ENCODE measurements at places on chromosomes 6 and 20. TPM values are rescaled to one million over a fixed set of nuclear protein-coding genes. Genes with fewer than 3 reads are reported as not detected.

LY6G6D gene
- total RNA-seq = not detected

BPIFA1 gene
- not detected for total RNA-seq

DDO gene
- total RNA-seq = 0.33 TPM

SYCP2L gene
- not detected for total RNA-seq

PPARD gene
- total RNA-seq = 19.9 TPM

SLC2A10 gene
- 0.64 TPM for total RNA-seq

DNA sequence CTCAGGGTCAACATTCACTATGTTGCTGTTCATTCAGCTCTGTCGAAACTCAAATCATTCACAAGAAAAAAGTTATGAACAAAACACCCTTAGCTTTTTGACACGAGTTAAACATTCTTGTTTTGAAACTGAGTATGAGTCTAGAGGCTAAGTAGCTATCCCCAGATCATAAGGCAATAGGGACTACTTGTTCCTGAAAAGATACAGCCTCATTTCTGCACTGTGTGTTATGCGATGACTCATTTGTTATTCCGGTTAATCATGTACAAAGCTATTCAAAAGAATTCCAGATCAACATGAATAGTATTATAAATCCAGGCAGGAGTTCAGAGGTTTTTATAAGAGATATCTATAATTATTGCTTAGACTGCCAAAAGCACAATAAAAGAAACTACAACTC is 908.0 kb downstream of the QKI start:
- H3K27ac ChIP-seq = no peak overlapping the region
- DNase-seq = no peak
- H3K4me1 ChIP-seq = no peaks in the 10 kb centered on the region
- H3K4me3 ChIP-seq = no peak overlapping the region
- no peaks in the 10 kb centered on the region for H3K36me3 ChIP-seq

- H3K27ac ChIP-seq = no peak overlapping the region
- H3K36me3 ChIP-seq = no peaks in the 10 kb centered on the region
- no peaks in the 10 kb centered on the region for H3K4me1 ChIP-seq
- H3K4me3 ChIP-seq = no peak overlapping the region
- H3K27me3 ChIP-seq = peaks cover 25% of the 10 kb centered on the region
Measured at GRCh38 chr20:1563598-1563997, 6.1 kb upstream of the SIRPD start.

DNA sequence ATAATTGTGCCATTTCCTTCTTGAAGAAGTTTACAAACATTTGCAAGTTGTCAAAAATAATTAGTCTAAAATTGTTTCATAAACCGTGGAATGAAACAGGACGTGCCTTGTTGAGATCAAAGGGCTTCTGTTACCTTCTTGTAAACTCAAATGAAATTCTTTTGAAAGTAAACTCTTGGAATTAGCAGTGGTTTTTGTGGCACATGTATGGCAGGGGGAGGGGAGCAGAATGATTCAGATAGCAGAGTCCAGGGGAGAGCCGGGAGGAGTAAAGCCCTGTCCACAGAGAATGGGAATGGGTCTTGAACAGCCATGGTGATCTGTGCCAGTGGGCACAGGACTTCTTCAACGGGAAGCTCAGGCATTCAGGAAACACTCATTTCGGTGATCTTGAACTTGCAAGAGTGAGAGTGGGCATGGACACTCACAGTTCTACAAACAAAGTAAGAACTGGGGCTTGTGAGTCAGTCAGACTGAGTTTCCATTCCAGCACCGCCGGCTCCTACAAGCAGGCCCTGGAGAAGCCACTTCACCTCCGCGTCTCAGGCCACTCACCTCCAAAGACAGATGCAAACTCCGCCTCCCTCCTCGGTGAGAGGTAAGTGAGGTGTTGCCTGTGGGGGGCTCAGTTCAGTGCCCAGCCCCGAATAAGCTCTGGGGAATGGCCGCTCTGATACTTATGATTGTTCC is 143.1 kb downstream of the CDH26 start:
- peaks cover 4% of the 10 kb centered on the region for H3K36me3 ChIP-seq
- peak overlapping the region; percentile 61 for H3K27ac ChIP-seq
- peak overlapping the region; percentile 23 for H3K4me3 ChIP-seq
- peaks cover 37% of the 10 kb centered on the region for H3K4me1 ChIP-seq
- no peaks in the 10 kb centered on the region for H3K27me3 ChIP-seq
- no peak for DNase-seq

DNA sequence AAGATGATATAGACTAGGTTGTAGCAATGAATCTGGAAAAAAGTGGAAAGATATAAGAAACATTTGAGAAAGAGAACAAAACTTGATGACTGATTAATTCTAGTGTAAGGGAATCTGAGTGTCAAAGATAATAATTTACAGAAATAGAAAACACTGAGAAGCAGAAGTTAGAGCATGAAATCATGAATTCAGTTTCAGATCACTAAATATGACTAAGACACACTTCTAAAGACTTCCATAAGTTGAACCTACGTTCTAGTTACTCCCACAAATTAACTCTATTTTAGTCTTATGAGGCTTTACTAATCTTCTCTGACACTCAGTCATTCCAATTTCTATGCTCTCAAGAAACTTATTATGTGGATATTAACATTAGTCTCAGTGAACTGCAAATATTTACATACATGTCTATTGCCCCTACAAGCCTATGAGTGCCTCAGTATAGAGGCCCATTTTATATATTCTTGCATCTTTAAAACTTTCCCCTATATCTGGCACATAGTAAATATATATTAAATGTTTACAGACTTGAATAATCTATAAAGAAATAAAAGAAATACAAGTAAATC is 30.4 kb downstream of the IBTK start:
- DNase-seq = no peak
- H3K27me3 ChIP-seq = no peaks in the 10 kb centered on the region
- H3K36me3 ChIP-seq = peaks cover 28% of the 10 kb centered on the region
- H3K4me3 ChIP-seq = no peak overlapping the region

DNA sequence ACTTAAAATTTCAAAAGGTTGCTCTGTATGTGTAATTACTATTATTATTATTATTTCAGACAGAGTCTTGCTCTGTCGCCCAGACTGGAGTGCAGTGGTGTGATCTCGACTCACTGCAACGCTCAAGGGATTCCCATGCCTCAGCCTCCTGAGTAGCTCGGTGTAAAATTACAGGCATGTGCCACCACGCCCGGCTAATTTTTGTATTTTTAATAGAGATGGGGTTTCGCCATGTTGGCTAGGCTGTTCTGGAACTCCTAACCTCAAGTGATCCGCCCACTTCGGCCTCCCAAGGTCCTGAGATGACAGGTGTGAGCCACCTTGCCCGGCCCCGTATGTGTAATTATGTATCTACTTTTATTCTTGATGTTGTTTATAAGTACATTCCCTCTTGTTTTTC is 65.3 kb upstream of the ZNF217 start:
- no peak for DNase-seq
- peaks cover 28% of the 10 kb centered on the region for H3K4me1 ChIP-seq
- no peaks in the 10 kb centered on the region for H3K36me3 ChIP-seq
- H3K27ac ChIP-seq = no peak overlapping the region

DNA sequence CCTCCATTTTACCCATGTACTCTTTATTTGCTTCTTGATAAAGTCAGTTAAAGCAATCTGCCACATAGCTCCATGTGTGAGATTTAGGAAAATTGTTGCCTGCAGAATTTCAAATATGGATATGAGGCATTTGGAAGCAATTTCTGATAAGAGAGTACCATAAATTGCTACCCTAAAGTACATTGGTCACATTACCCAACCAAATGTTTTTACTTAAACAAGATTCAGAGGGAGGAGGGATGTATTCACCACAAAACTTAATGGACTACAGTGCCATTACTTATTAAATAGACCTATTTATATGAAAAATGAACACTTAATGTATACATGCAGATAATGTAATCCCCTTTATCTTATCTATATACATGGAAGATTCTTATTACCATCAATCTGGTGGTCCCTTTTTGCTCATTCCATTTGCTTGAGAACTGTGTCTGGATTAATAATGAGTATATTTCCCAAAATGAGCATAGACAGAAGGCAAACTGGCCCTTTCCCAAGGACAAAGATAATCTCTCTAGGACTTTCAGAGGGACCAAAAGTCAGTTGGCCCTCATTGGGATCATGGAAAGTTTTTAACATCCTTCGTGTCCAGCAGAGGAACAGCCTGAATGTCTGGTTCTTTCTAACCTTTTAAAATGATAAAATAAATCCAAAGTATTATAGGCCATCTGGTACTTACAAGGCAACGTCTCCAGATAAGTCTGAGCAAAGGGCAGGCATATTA is 526.4 kb downstream of the CBLN4 start:
- DNase-seq = no peak
- no peaks in the 10 kb centered on the region for H3K4me1 ChIP-seq
- no peak overlapping the region for H3K27ac ChIP-seq
- H3K4me3 ChIP-seq = no peak overlapping the region

- H3K4me3 ChIP-seq = no peak overlapping the region
- peaks cover 53% of the 10 kb centered on the region for H3K27me3 ChIP-seq
- no peak overlapping the region for H3K27ac ChIP-seq
- DNase-seq = no peak
Measured at GRCh38 chr6:1113916-1114540, 197.9 kb upstream of the FOXQ1 start.

DNA sequence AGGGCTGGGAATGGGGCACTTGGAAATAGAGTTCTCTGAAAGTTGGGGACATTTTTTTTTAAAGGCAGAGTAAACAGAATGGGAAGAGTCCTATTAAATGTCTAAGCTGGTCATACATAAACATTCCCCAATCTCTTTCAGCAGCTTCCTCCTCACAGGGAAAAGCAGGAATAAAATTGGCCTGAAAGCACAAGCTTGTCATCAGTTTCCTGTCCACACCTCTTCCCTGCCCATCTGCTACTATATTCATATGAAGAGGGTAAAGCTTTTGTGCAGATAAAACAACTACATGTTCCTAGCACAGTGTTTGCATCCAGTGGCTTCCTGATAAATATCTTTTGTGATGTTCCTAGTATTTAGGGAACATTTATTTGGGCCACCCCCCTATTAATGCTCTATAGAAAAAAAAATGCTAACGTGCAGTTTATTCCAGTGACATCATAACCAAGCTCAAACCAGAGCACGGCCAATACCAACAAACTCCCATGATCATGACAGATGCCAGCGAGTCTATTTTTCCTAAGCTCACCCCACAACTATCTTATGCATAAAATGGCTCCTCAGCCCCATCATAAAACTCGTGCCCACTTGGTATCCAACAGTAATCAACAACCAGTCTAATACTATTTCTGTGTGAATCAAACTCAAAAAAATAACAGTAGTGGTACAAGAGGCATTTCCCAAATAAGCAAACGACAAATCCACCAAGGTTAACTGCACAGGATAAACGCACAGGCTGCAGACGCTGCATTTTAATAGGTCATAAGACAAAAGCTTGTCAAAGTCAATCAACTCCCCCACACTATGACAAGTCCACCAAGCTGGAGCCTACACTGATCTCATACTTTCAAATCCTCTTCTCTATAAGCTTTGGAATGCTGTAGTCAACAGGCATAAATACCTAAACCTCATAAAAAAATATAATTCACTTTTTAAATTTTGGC is 95.3 kb downstream of the EPB41L2 start:
- H3K27ac ChIP-seq = no peak overlapping the region
- DNase-seq = no peak
- H3K4me3 ChIP-seq = no peak overlapping the region
- no peaks in the 10 kb centered on the region for H3K4me1 ChIP-seq
- no peaks in the 10 kb centered on the region for H3K27me3 ChIP-seq

DNA sequence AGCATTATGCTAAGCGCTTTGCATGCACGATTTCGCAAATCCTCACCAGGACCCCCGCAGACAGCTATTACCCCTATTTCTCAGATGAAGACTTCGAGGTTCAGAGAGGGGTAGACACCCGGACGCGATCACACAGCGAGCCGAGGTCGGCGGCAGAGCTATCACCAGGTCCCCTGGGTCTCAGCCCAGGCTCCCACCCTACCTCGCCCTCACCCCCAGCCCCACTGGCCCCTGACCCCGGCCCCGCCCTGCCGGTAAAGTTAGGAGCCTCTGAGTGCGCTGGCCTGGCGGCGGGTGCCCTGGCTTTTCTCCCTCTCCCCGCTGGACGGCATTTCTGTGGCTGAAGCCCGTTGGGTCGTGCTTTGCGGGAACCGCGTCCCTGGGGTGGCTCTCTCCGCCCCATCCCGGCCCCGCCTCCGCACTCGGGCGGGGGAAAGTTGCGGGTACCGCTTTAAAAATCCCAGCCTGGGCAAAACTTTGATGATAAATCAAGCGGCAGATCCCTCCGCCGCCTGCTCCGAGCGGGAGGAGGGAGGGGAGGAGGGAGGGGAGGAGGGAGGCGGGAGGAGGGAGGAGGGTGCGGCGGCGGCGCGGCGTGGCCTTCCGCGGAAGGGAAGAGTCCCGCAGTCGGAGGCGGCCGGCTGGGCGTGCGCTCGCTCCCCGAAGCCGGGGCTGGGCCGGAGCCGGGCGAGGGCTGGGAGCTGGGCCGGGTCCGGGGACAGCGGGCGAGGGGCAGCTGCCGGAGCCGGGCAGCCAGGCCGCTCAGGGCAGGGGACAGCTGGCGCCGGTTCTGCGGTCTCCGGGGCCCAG is at the start of gene VSTM2L:
TSS of gene VSTM2L (plus strand) at position 624 of the 810 bp plus-strand sequence. CDS start 224 bp downstream, outside the sequence.
- no peak for DNase-seq
- H3K4me1 ChIP-seq = peaks cover 14% of the 10 kb centered on the region
- H3K4me3 ChIP-seq = peak within 1 kb of the TSS; percentile 75
- H3K27ac ChIP-seq = no peak within 1 kb of the TSS

DNA sequence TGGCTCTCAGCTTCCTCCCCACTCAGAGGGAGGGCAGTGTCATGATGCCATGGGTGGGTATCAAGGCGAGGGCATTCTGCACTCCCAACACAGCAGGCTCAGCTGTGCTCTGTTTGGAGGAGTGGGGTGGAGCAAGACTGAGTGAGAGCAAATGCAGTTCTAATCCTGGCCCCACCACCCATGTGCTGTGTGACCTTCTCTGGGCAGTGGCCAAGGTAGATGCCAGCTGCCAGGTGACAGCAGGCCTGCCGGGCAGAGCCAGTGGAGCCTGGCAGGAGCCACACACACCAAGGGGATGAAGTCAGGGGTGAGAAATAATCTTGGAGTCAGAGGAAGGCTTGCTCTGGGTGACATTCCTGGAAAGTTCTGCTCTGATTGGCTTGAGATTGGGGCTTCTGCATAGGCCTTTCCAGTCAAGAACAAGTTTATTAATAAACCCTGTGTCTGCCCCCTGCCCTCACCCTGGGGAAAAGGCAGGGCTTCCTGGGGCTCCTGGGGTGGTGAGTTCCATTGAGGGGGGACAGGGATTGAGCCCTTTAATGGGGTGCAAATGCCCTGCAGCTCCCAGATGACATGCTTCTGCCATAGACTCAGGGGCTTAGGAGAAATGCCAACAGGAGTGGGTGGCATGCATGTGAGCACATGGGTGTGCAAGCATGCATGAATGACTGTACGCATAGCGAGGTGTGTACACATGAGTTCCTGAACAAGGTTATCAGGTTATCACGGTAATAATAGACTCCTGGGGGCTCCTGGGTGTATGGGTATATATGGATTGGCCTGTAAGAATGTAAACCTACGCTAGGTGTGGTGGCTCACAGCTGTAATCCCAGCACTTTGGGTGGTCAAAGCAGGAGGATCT is 134.2 kb downstream of the MRPL14 start:
- DNase-seq = no peak
- H3K27me3 ChIP-seq = peaks cover 2% of the 10 kb centered on the region
- no peaks in the 10 kb centered on the region for H3K36me3 ChIP-seq
- H3K27ac ChIP-seq = no peak overlapping the region
